ENCODE measurements at places on chromosomes 12 and 14.

DNA sequence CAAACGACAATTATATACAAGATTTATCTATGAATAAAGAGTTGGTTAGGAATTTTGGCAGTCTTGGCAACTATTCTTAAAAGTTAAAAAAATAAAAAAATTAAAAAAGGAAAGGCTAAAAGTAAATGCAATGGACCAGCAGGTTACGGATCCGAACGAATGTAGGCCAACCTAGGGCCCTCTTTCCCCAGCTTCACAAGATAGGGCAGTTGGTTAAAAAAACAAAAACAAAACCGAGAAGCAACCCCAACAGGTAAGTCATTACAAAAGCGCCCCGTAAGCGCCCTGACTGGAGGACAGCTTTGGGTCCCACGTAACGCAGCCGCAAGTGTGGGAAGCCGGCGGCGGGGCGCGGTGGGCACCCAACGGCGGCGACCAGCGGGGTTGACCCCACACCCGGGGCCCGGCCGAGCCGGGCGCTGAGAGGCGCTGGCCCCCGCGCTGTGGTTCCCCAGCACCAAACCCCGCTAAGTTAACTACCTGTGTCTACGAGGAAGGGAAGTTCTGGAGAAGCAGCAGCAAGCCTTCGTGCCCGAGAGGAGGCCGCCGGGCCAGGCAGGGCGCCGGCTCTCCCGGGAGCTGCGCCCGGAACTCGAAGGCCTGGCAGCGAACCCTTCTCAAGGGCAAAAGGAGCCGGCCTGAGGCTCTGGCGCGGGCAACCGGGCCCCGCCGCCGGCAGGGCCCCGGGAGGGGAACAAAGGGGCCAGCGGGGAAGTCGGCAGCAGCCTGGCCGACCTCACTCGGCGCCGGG is 882 bp downstream of the HECTD1 start:
- no peaks in the 10 kb centered on the region for H3K4me1 ChIP-seq
- no peaks in the 10 kb centered on the region for H3K27me3 ChIP-seq
- no peak for DNase-seq

- no peak for DNase-seq
- no peaks in the 10 kb centered on the region for H3K36me3 ChIP-seq
- no peaks in the 10 kb centered on the region for H3K4me1 ChIP-seq
Measured at GRCh38 chr14:80629606-80630005, 311.9 kb downstream of the CEP128 start.

- peaks cover 20% of the 10 kb centered on the region for H3K36me3 ChIP-seq
- H3K27me3 ChIP-seq: no peaks in the 10 kb centered on the region
- no peak overlapping the region for H3K4me3 ChIP-seq
- H3K27ac ChIP-seq: no peak overlapping the region
- no peaks in the 10 kb centered on the region for H3K4me1 ChIP-seq
- DNase-seq: no peak
Measured at GRCh38 chr12:117023998-117024960, 74.9 kb downstream of the TESC start.

DNA sequence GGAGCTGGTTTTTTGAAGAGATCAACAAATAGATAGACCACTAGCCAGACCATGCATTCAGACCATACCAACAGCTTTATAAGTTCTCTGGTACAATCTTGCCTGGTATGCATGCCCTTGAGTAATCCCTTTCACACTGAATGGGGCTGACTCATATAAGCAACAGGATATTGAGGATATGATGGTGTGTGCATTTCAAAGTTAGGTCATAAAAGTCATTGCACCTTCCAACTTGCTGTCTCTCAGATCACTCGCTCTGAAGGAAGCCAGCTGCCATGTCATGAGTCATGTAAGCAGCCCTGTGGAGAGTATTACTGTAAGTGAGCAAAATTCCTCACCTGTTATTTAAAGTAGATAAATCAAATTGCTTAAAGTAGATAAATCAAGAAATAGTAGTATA is 45.0 kb upstream of the OR6J1 start:
- no peak overlapping the region for H3K27ac ChIP-seq
- DNase-seq: no peak
- peaks cover 6% of the 10 kb centered on the region for H3K4me1 ChIP-seq
- no peaks in the 10 kb centered on the region for H3K36me3 ChIP-seq
- H3K27me3 ChIP-seq: no peaks in the 10 kb centered on the region
- no peak overlapping the region for H3K4me3 ChIP-seq

- H3K4me1 ChIP-seq: no peaks in the 10 kb centered on the region
- no peak for DNase-seq
- H3K36me3 ChIP-seq: no peaks in the 10 kb centered on the region
- no peak overlapping the region for H3K27ac ChIP-seq
- no peaks in the 10 kb centered on the region for H3K27me3 ChIP-seq
Measured at GRCh38 chr12:96136161-96136560, 58.0 kb upstream of the ELK3 start.

DNA sequence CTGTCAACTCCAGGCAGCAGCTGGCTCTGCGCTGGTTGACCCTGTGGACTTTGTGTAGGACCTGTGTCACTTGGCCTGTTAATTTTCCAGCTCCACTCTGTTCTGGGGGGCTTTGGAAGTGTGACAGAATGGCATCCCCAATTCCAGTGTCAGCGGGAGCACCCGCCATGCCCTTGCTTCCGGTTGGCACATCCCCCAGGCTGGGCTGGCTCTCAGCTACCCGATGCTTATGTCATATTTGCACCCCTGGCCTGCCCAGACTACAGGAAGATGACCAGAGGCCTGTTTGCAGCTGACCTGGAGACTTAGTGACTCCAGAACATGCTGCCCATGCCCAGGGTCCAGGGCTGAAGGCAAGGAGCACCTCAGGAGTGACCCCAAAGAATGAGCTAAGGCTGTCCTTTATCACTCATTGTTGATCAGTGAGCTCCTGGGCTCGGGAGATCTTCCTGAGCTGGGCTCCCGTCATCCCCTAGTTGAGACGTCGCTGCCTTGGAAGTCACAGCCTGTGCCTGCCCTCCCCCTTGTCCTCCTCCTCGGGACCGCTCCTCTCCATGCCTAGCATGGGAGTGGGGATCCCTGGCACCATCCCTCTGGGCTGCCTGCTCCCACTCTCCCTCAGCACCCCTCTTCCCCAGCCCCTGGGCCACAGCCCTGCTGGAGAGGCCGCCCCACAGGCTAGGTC is 163.4 kb upstream of the RTL1 start:
- no peak overlapping the region for H3K4me3 ChIP-seq
- DNase-seq: no peak
- no peaks in the 10 kb centered on the region for H3K27me3 ChIP-seq
- H3K27ac ChIP-seq: no peak overlapping the region
- no peaks in the 10 kb centered on the region for H3K4me1 ChIP-seq

- DNase-seq: no peak
- peaks cover 37% of the 10 kb centered on the region for H3K36me3 ChIP-seq
- no peaks in the 10 kb centered on the region for H3K27me3 ChIP-seq
- no peak overlapping the region for H3K4me3 ChIP-seq
- no peaks in the 10 kb centered on the region for H3K4me1 ChIP-seq
Measured at GRCh38 chr12:6667559-6668210, 4.8 kb upstream of the ING4 start.

- no peak overlapping the region for H3K4me3 ChIP-seq
- no peaks in the 10 kb centered on the region for H3K4me1 ChIP-seq
- H3K27ac ChIP-seq: no peak overlapping the region
- H3K36me3 ChIP-seq: no peaks in the 10 kb centered on the region
- no peak for DNase-seq
- H3K27me3 ChIP-seq: no peaks in the 10 kb centered on the region
Measured at GRCh38 chr12:22459838-22460490, 84.4 kb downstream of the C2CD5 start.

GRCh38 chr12:30457621-30458289 is 237.9 kb downstream of the IPO8 start:
- H3K4me3 ChIP-seq: no peak overlapping the region
- no peaks in the 10 kb centered on the region for H3K27me3 ChIP-seq
- no peak overlapping the region for H3K27ac ChIP-seq
- no peaks in the 10 kb centered on the region for H3K36me3 ChIP-seq

DNA sequence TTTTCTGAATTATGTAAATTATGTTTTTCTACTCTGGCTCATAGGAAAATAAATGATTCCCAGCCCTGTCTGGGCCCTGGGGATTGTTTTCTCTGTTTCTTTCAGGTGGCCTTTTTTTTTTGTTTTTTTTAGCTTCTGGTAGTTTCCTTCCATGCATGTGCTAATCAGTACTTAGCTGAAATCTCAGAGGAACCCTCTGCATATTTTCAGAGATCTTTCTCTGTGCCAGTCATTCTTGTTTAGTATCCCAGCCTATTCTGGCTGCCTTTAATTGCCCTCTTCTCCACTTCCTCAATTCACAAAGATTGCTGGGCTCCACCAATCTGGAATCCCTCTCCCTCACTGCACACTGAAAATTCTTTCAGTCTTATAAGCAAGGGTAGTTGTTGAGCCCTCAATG is 46.9 kb downstream of the CNOT2 start:
- H3K27ac ChIP-seq: no peak overlapping the region
- H3K36me3 ChIP-seq: no peaks in the 10 kb centered on the region
- H3K4me1 ChIP-seq: no peaks in the 10 kb centered on the region
- DNase-seq: no peak
- H3K4me3 ChIP-seq: no peak overlapping the region
- no peaks in the 10 kb centered on the region for H3K27me3 ChIP-seq

DNA sequence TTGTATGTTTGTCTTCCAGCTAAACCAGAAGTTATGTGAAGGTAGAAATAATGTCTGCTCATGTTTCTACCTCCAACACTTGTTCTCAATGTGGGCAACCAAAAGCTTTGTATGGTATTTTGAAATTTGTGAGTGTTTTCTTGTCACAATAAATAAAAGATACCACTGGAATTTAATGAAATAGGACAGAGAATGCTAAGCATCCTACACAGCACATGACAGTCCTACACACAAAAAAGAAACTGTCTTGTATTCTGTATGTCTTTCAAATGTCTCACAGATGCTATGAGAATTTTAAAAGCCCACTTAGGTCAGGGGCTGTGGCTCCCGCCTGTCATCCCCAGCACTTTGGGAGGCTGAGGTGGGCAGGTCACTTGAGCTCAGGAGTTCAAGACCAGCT is 68.9 kb downstream of the RALGAPA1 start:
- DNase-seq: no peak
- H3K4me3 ChIP-seq: no peak overlapping the region
- H3K27ac ChIP-seq: no peak overlapping the region
- no peaks in the 10 kb centered on the region for H3K4me1 ChIP-seq
- H3K27me3 ChIP-seq: no peaks in the 10 kb centered on the region

GRCh38 chr12:24767016-24767415 is 181.9 kb downstream of the BCAT1 start:
- no peaks in the 10 kb centered on the region for H3K4me1 ChIP-seq
- no peak overlapping the region for H3K4me3 ChIP-seq
- DNase-seq: no peak
- H3K27ac ChIP-seq: no peak overlapping the region
- no peaks in the 10 kb centered on the region for H3K27me3 ChIP-seq

- no peak overlapping the region for H3K4me3 ChIP-seq
- H3K36me3 ChIP-seq: peaks cover 14% of the 10 kb centered on the region
- no peaks in the 10 kb centered on the region for H3K27me3 ChIP-seq
- no peak overlapping the region for H3K27ac ChIP-seq
- no peaks in the 10 kb centered on the region for H3K4me1 ChIP-seq
Measured at GRCh38 chr14:52862632-52863333, 71.4 kb upstream of the GNPNAT1 start.

- no peaks in the 10 kb centered on the region for H3K36me3 ChIP-seq
- no peak overlapping the region for H3K27ac ChIP-seq
- H3K27me3 ChIP-seq: no peaks in the 10 kb centered on the region
- H3K4me1 ChIP-seq: no peaks in the 10 kb centered on the region
- no peak overlapping the region for H3K4me3 ChIP-seq
Measured at GRCh38 chr14:91008759-91009409, 51.6 kb downstream of the RPS6KA5 start.

- H3K27me3 ChIP-seq: no peaks in the 10 kb centered on the region
- no peak overlapping the region for H3K27ac ChIP-seq
- peak; percentile 52 for DNase-seq
- H3K36me3 ChIP-seq: peaks cover 15% of the 10 kb centered on the region
- peak overlapping the region; percentile 94 for H3K4me3 ChIP-seq
Measured at GRCh38 chr14:77459072-77459723, 1.3 kb downstream of the AHSA1 start.

DNA sequence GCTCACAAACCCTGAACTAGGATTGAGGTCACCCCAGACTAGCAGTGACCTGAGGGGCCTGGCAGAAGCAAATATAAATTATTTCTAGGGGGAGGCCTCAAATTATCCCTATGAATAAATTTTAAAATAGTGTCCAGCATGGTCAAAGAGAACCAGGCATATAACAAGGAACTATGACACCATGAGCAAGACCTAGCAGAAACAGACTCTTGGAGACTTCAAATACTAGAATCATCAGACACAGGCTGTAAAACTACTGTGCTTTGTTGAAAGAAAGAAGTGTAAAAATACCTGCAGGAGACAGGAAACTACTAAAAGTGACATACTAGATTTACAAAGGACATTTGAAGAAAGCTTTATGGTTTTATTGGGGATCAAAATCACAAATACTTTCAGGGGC is 3.2 kb upstream of the BCL7A start:
- no peak for DNase-seq
- H3K36me3 ChIP-seq: no peaks in the 10 kb centered on the region
- H3K27ac ChIP-seq: no peak overlapping the region
- H3K27me3 ChIP-seq: peaks cover 10% of the 10 kb centered on the region

GRCh38 chr14:105602799-105603793 is 76.7 kb downstream of the TMEM121 start:
- no peaks in the 10 kb centered on the region for H3K4me1 ChIP-seq
- H3K4me3 ChIP-seq: no peak overlapping the region
- H3K36me3 ChIP-seq: no peaks in the 10 kb centered on the region
- H3K27ac ChIP-seq: no peak overlapping the region
- H3K27me3 ChIP-seq: no peaks in the 10 kb centered on the region

DNA sequence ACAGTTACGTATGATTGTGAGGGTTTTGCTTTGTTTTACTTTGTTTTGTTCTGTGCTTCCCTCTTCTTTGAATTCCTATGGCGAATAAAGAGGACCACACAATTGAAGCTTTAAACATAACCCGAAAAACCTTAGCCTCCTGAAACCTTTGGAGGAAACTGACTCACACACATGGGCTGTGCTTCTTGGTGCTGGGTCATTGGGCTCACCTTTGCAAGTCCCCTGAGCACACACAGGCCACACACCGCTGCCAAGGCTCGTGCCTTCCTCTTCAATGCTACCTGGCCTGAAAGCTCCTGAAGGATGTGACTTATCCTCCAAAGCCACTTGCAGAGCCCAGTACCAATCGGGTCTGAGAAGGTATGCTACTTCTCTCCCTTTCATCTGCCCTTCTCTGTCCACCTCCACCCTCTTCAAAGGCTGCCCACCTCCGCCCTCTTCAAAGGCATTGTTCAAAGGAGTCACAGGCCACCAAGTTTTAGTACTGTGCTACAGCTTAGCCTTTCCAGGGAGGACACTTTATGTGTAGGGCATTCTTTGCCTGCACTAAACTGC is 114.6 kb downstream of the FOXN3 start:
- no peaks in the 10 kb centered on the region for H3K36me3 ChIP-seq
- 0 out of 2 replicates have a peak, but pooled peaks cover 3% of the 10 kb centered on the region for H3K4me1 ChIP-seq
- no peaks in the 10 kb centered on the region for H3K27me3 ChIP-seq
- no peak overlapping the region for H3K27ac ChIP-seq
- H3K4me3 ChIP-seq: no peak overlapping the region
- DNase-seq: no peak

Measured in iPS DF 6.9 (cell line).